Caudate nucleus (tissue), 63 donors: ENCODE measurements at places on chromosomes 3 and 15.

GRCh38 chr3:121592856-121593702 is at the start of gene FBXO40:
Gene FBXO40 (plus strand): TSS chr3:121593379. CDS start chr3:121620576, 27,197 bp downstream.
- DNase-seq = no peak

DNA sequence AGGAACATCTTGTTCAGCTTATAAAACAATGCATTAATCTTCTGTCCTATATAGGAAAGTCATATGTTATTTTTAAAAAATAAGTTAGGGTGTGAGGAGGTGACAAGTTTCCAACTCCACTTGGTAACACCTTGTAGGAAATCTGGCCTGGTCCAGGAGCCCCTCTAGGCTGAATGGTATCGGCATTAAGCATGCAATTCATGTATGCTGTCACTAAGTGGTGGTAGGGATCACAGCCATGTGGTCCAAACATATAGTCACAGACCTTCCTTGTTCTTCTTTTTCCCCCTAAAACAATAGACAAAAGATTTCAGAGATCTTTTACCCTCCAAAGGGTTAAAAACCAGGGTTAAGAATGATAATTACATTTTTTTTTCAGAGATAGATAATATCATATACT is 4.2 kb upstream of the APBA2 start:
- DNase-seq = no peak

- DNase-seq = no peak
Observed at GRCh38 chr15:89002830-89003229, 85.4 kb upstream of the ABHD2 start.

DNA sequence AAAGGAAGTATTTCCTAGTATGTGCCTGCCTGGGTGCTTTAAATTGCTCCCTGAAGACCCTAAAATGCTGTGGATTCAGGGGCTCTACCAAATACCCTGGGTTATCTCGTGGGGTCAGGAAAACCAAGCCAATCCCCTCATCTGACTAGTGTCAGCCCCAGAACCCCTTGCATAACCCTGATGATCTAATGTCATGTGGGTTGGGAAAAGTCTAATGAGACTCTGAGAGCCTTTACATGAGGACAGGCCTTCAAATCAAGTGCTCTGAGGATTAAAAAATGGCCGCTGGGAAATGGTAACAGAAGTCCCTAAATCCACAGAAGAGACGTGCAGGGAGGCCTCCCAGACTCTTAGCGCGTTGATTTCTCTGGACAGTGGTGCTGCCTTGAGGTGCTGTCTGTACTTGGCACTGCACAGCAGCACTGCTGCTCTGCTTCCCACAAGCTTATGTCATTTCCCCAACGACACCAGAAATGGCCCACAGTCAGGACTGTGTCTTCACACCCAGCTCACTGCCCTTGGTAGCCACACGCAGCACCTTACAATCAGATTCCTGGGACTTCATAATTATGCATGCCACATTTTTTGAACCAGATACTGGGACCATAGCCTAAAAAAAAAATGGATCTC is 16.6 kb downstream of the EIF4E3 start:
- no peak for DNase-seq

DNA sequence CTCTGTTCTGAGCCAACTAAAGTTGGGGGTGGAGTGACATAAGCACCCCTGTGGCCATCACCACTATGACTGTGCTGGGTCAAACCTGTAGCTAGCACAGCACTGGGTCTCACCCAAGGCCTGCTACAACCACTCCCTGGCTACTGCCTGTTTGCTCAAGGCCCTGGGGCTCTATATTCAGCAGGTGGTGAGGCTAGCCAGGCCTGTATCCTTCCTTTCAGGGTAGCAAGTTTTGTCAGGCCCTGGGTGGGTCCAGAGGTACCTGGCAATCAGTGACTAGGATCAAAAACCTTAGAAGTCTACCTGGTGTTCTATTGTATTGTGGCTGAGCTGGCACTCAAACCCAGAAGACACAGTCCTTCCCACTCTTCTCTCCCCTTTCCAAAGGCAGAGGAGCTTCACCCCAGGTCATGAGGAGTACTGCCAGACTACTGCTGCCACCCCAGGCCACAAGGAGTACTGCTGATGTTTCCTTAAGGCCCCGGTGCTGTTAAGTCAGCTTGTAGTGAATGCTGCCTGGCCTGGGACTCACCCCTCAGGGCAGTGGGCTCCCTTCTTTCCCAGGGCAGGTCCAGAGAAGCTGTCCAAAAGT is 170.8 kb downstream of the IGSF11 start:
- no peak for DNase-seq

GRCh38 chr3:105458518-105459215 is 92.0 kb downstream of the ALCAM start:
- DNase-seq = no peak

DNA sequence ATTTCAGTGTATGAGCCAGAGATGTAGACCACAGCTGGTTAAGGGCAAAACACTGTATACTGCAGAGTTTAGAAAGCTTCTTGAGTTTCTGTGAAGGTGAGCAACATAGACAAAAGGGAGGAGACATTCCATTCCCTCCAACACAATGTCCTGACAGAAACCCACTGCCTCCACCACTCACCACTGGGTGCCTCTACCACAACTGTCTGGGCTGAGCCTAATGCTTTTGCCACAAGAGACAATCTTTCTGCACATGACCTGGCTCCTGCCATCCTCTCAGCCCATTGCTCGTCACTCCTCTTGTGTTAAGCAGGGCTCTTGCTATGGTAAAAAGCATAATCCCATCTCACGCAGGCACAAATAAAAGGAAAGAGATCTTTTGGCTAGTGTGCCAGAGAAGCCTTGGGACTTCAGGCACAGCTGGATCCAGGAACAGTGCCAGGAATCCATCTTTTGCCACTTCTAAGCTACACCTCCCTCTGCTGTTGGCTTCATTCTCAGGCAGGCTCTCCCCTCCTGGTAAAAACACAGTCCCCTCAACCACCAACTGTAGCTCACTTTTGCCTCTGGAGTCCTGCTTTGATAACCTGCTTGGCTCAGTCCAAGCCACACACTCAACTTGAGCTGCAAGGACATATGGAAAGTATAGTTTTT is 140.6 kb upstream of the PRR20G start:
- DNase-seq = no peak

DNA sequence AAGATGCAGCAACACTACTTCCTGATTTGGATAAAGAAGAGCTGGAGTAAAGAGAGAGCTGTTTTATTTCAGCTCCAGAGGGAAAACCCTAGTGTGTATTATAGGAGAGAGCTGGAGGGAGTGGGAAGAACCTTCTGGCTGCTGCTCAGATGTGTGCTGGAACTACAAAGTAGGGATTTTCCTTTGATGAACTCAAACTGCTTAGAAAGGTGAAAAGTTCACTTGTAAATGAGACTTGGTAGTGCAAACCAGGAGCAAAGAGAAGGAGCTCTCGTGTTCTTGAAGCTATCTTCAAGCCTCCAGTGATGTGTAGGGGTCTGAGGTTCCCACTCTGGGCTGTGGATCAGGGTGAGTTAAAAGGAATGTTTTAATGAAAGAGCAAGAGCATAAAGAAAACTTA is 110.4 kb downstream of the EDEM1 start:
- DNase-seq = no peak

GRCh38 chr3:102741105-102741504 is 306.3 kb downstream of the ZPLD1 start:
- no peak for DNase-seq

DNA sequence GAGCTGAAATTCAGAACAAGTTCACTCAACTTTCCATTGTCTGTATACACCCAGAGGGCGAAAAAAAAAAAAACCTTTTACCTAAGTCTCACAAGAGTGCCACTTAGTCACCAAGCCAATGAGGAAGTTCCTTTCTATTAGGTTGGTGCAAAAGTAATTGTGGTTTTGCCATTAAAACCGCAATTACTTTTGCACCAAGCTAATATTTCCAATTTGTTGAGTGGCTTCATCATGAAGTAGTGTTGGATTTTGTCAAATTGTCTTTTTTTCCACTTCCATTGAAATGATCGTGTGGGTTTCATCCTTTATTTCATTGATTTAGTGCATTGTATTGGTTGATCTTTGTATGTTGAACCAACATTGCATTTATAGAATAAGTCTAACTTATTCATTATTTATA is 253.9 kb downstream of the ZIC4 start:
- no peak for DNase-seq

GRCh38 chr3:170470063-170471016 is 51.7 kb downstream of the CLDN11 start:
- no peak for DNase-seq

- no peak for DNase-seq
Observed at GRCh38 chr3:195033531-195034091, 237.3 kb downstream of the XXYLT1 start.

DNA sequence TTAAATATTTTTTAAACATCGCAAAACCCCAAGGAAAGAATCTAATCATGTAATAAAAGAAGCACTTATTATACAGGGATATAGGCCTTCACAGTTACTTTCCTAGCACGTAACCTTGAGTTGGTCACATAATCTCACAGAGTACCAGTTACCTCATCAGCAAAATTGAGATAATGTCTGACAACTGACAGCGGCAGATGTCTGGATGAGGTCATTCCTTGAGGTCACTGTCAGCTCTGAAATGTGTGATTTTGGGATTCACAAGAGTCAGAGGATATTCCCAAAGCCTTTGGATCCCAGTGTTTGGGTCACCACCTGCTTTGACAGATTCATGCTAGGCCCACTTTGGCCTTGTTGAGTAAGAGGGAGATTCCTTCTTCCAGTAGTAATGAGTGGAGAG is 151.4 kb upstream of the SEMA6D start:
- DNase-seq = no peak

DNA sequence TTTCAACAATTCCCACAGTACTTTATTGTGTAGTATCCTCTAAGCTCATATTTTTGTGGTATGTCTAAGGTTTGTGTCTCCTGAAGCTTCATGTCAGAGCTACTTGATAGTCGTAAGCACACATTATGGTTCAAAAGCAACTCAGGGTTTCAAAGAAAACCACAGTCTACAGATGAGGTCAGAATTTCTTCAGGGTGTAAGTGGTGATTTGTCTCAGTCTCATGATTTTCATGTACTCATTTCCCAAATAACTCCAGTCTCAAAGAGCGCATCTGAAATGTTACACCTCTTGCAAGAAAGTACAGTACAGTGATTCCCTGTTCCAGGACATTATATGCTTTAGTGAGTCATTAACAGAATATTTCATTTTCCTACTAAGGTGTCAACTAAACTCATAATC is 47.5 kb upstream of the SSR3 start:
- no peak for DNase-seq

DNA sequence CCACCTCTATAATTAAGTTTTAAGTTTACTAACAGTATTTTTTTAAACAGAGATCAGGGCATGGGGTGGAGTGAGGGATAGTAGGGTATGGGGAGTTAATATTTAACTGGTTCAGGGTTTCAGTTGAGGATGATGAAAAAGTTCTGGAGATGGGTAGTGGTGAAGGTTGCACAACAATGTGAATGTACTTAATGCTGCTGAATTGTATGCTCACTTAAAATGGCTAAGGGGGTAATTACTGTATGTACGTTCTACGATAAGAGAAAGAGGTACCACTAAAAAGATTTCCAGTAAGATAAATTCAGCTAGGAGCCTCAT is 101.4 kb downstream of the TNIK start:
- no peak for DNase-seq

DNA sequence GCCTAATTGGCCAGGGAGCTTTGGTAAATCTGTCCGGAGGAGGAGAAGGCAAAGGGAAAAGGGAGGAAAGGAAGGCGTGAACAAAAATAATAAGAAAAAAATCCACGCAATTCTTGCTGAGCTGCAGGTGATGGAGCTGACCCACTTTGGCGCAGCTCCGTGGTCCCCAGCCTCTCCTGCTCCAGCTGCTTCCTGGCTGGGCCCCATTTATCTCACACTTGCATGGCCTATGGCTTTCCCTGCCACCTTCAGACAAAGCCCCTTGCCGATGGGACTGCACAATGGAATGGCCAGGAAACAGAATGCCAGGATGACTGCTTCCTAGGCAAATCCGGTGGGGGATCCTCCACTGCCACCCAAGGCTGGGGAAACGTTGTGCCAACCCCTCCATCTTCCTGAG is 6.9 kb downstream of the INSYN1 start:
- DNase-seq = no peak
